ENCODE measurements at places on chromosomes 3 and 15. TPM values are rescaled to one million over a fixed set of nuclear protein-coding genes. Genes with fewer than 3 reads are reported as not detected.

PPARG gene
- total RNA-seq = 69.4 TPM

ACP3 gene
- total RNA-seq = not detected

ARPP19 gene
- 147 TPM for total RNA-seq

AZI2 gene
- total RNA-seq = 68.7 TPM

CLDN18 gene
- total RNA-seq = not detected

MFGE8 gene
- 48.1 TPM for total RNA-seq

ARNT2 gene
- total RNA-seq = 0.34 TPM

IQGAP1 gene
- 524 TPM for total RNA-seq

UBR1 gene
- 35.6 TPM for total RNA-seq

SRGAP3 gene
- total RNA-seq = 3.4 TPM

C3orf85 gene
- total RNA-seq = not detected

CADPS gene
- total RNA-seq = not detected

NIT2 gene
- total RNA-seq = 6.5 TPM
